Stimulated activated CD4-positive, alpha-beta T cell treated with anti-CD3 and anti-CD28 coated beads, Interleukin-15, amount 100 ng/mL, for 1 hour (primary cell): ENCODE measurements at places on chromosomes 4 and X.

DNA sequence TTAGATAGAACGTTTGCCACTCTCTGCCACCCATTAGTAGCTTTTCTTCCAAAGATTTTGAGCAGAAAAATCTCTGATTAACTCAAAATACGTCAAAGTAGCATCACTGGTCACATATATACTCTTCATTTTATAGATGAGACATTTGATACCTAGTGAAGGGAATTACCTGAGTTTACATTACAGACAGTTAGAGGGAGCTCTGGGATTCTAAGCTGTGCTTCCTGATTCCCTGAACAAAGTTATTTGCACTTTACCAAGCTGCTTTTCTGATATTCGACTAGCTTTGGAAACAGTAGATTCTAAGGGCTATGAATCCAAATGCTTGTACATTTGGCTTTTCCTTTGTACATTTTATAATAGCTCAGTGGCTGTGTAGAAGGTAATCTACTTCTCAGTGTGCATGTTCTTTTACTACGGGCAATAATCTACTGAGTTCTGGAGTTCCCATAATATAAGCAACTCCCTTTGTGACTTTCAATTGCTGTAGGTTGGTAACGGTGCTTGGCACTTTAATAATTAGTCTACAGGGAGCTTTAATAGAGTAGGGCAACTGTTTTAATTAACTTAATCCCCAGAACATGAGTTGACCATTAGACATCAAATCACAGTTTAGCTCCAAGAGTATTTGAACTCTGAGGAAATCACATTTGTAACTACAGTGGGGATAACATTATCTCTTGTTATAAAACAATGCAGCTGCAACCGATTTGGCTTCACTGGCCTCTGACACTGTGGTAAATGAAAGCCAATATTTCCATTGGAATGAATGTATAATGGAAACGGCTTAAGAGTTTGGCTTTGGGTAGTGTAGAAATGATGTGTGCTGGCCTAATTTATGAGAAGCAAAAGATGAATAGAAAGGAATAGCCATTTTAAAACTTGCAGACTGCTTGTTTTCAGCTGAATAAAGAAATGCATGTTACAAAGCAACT is 1602.4 kb downstream of the STIM2 start:
- no peak for DNase-seq

- DNase-seq, result no peak
Measured at GRCh38 chr4:75912968-75913367, 10.7 kb upstream of the PPEF2 start.

DNA sequence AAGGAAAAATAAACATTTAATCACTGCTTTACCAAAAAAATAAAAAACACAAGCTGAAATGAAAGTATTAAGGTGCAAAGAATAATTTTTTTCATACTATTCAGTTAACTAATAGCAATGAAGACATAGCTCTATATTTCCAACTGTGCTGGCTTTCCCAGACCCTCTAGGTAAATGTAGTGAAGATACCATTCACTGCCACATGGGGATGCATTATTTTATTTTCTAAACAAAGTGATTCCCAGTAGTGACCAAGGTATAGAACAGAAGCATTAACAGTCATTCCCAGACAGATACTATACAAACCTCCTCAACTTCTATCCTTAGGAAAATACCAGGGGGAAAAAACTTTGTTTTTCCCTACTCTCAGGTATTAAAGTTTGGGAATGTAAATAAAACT is 39.4 kb downstream of the ANTXR2 start:
- no peak for DNase-seq

DNA sequence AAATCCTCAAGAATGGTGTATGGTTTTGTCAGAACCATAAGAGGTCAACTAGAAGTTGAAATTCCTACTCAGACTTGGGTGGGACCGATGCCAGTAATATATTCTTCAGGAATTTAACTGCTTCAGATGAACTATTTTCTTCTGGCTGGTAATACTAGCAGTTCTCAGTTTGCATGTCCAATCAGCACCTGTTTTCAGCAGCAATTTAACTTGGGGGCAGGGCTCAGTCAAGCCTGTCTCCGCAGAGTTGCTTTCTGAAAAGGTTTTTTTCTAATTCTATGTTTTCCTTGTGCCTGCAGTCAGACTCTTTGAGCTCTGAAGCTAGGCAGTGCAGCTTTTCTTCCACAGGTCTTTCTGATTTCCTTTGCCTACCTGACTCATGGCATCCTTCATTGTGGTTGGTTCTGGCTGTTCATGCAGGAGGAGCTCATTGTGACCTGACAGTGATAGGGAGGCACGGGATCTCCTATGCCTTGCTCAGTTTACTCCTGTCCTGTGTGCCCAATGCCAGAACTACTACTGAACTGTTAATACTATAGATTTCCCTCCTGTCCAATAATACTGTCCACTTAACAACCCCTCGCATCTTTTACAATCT is 17.3 kb upstream of the FMR1 start:
- no peak for DNase-seq

- DNase-seq, result no peak
Measured at GRCh38 chr4:55170462-55170861, 45.1 kb upstream of the KDR start.

- no peak for DNase-seq
Measured at GRCh38 chrX:1248331-1249061, 20.1 kb upstream of the CSF2RA start.

- DNase-seq, result no peak
Measured at GRCh38 chr4:88286897-88287296, 2.5 kb upstream of the PPM1K start.

DNA sequence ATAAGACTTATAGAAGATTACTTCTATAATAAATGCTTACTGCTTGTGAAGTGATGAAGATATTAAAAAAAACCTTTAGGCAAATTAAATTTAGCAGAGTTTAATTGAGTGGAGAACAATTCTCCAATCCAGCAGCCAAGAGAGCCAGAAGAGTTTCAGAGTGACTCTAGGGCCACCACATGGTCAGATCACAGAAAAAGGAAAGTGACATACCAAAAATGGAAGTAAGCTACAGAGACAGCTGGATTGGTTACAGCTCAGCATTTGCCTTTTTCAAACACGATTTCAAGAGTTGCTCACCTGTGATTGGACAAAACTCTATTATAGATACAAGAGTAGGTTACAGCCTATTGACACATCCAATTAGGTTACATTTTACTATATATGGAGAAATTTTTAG is 79.0 kb upstream of the TRAM1L1 start:
- no peak for DNase-seq

DNA sequence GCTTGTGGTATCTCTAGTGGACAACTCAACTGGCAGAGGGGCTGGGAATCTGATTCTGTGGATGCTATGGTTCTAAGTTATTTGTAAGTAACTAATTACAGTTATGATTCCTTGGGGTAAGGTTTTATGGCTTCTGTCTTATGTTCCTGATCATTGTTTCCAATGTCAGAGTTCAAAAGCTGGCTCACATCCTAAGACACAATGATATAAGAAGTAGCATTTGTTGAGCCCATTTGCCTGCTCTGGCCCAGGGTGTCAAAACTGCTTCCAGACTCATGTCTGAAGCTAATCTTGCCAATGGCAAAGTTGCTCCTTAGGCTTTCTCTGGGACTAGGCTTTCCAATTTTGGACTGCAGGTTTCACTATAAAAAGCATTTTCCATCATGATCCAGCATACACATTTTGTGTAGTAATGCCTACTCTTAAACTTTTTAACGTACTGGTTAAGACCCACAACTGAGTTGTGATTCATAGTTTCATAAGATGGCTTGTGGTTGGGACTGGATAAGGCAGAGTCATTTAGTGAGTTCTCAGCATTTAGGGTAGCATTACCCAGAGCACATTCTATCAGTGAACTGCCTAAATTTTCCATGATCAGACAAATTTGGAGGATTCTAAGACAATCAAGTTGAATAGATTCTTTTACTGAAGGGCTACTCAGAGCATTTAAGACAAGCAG is 50.0 kb downstream of the CCNI start:
- no peak for DNase-seq

DNA sequence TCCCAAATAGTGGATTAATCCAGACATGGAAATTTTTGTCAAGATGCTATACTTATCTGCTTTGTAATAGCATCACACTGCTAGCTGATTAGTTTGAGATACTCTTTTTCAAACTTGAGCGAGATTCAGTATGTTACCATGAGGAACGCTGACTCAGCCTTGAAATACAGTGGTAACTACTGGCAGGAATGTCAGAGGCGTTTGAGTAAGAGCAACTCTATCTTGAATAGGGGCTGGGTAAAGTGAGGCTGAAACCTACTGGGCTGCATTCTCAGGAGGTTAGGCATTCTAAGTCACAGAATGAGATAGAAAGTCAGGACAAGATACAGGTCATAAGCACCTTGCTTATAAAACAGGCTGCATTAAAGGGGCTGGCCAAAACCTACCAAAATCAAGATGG is 2519.6 kb downstream of the ARAP2 start:
- no peak for DNase-seq

- DNase-seq, result no peak
Measured at GRCh38 chr4:87120411-87121162, 99.8 kb downstream of the KLHL8 start.

- DNase-seq, result no peak
Measured at GRCh38 chr4:139515531-139515958, 40.5 kb downstream of the SETD7 start.

- no peak for DNase-seq
Measured at GRCh38 chr4:69032847-69033638, 63.2 kb upstream of the UGT2B7 start.

GRCh38 chr4:66252291-66252690 is 582.0 kb upstream of the EPHA5 start:
- DNase-seq, result no peak

- DNase-seq, result no peak
Measured at GRCh38 chr4:62260254-62260653, 1060.1 kb downstream of the ADGRL3 start.

- DNase-seq, result no peak
Measured at GRCh38 chrX:129403974-129404669, 119.2 kb downstream of the SMARCA1 start.

DNA sequence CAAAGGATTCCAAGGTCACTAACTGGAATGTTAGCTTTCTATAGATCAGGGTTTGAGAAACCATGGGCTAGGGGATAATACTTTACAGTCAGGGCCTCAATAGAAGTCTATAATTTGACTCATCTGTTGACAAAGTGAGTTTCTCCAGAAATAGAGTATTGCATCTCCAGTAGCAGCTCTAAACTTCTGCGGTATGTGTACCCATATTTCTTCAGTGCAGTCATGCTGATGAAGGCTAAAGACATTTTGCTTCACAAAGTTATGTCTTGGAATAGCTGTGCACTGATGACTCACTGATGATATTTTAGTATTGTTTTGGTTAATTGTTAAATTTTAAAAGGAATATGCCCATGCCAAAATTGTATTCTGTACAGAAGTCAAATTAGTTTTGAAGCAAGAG is 464.9 kb upstream of the AMOT start:
- DNase-seq, result no peak

DNA sequence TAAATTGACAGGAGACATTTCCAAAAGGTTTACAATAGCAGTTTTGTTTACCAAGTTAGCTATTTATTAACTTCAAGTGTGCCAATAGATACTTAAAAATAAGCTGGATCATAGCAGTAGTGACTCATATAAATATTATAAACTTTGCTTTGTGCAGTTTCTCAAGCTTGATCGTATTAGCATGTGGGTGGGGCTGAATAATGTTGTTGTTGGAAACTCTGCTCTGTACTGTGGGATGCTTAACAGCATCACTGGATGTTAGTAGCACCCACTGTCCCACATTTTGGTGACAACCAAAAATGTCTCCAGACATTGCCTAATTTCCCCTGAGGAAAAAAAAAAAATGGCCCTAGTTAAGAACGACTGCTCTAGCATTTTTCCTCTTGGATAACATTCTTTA is 855.2 kb upstream of the ADGRL3 start:
- no peak for DNase-seq

DNA sequence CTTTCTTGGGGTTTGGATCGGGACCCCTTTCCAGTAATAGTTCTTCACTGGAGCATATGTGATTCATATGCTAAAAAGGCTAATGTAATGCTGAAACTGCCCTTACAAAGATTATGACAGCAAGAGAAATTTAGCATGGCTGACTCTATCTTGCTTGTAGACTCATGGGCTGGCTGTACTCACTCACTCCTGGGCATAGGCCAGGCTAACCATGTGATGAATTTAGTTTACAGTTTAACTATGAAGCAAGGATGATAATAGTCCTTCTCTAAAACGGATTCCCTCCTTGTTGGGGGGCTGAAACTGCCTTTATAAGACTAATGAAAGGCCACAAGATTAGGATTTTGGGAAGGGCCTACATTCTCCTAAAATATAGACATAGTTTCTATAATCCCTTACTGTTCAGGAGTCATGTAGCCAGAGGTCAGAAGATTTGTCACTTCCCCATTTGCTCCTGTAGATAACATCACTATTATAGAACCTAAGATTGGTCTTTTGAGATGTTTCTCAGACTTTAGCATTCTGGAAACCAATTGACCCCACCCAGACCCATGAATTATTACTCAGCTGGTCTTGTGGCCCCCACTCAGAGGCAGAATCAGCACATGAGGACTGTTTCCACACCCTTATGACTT is 20.8 kb upstream of the CEP135 start:
- no peak for DNase-seq

GRCh38 chr4:101160792-101161592 is 186.3 kb downstream of the PPP3CA start:
- no peak for DNase-seq

GRCh38 chrX:153921070-153921469 is 5.0 kb downstream of the ARHGAP4 start:
- no peak for DNase-seq

- DNase-seq, result no peak
Measured at GRCh38 chrX:9466124-9466495, 1.3 kb downstream of the TBL1X start.

DNA sequence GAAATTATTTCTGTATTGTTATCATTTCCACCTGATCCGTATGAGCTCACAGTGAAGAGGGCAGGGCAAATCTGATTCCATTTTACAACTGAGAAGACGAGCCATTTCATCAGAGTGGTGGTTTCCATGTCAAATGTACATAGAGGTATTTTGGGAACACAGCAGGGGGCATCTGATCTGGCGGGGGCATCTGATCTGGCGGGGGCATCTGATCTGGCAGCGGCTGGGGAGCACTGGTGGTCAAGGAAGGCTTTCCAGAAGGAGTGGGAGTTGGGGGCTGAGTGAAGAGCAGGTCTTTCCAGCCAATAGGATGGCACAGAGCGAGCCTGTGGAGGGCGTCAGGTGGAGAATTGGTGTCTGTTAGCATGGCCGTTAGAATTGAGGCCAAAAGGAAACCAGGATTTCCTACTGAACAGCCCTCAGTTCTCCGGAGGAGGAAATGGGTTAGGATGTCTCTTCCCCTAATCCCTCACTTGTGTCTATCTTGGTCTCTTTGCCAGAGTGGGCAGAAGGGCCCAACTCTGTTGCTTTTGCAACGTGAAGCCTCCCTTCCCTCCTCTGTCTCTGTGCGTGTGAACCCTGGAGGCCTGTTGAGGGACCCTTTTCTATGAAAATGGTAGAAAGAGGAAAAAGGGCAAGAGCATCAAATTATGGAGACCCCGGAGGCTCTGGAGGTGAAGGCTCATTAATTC is 41.3 kb downstream of the RHOH start:
- DNase-seq, result no peak
